Mesenchymal stem cell (in vitro differentiated cells and primary cell): ENCODE measurements at places on chromosomes 16 and 17.
A peak's percentile ranks its signal among the peaks of the same experiment; 100 is the strongest.

DNA sequence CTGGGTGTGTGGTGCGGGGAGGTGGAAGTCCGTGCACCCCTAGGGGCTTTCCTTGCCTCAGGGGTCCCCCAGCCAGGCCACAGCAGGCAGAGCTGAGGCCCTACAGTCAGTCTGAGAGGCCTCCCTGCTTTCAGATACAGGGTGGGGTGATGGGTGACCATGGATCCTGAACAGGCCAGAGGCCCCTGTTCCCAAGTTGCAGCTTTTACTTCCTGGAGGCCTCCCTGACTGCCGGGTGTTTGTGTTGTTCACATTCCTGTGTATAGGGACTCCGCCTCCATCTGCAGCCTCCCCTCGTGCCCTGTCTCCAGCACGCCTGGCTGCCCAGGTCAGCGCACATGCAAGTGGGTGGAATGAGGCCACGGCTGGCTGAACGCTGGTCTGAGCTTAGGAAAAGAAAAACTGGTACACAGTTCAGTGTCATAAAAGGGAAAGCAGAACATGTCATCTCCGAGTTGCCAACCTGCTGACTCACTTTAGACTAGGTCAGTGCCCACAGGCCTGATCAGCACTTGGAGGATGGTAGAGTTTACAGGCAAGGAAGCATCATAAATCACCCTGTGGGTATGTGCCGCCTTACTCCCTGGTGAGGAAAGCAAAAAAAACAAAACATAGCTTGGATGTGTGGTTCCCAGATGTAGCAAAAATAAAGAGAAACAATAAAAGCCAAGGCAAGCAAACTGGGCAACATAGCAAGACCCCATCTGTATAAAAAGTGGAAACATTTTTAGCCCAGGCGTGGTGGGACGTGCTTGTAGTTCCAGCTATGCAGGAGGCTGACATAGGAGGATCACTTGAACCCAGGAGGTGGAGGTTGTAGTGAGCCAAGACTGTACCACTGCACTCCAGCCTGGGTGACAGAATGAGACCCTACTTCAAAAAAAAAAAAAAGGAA, 6.2 kb upstream of the SLC7A6 start:
- peak; percentile 83 for DNase-seq

GRCh38 chr16:18832006-18832405, 30.7 kb upstream of the ARL6IP1 start:
- no peak for DNase-seq

DNA sequence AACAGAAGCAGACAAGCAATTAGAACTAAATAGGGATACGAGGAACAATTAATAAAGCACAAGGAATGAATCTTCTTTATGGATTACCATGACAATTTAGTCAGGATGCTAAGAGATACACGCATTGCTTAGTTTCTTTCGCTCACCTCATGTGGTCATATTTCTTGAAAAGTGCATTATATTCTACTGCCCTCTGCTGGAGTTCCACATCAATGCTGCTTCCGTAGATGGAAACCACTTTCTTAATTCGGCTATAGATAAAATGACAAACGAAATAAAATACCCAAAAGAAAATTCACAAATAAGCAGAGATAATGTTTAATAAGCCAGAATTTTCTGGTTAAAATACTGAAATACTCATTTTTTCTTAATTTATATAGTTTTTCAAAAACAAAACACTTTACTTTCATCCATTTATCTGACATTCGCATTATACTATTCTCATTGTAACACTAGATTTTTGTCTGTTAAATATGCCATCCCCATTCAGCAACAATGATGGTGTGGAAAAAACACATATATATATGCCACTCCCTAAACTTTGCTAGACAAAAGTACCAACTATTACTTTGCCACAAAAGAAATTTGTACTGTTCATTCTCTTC, 22.0 kb upstream of the PHLPP2 start:
- peak; percentile 49 for DNase-seq

- no peak for DNase-seq
Observed at GRCh38 chr17:80287806-80288567, 27.3 kb downstream of the RNF213 start.

DNA sequence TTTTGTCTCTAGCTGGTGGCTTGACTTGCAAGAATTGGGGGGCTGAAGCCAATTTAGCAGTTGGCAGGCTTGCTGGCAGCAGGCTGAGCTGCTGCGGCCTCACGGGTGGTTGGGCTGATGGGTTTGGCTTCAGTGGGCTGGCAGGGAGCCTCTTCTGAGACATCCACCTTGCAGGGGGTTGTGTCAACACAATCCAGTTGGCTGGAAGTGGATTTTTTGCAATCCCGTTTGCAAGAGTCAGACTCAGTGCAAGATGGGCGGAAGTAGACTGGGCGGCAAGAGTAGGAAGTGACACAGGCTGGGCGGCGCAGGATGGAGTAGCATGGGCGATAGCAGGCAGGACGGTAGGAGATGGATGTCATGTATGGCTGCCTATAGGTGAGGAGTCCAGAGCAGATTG, 1.5 kb downstream of the KRTAP16-1 start:
- no peak for DNase-seq

GRCh38 chr16:63978240-63978639, 1143.6 kb downstream of the CDH11 start:
- DNase-seq, result no peak

DNA sequence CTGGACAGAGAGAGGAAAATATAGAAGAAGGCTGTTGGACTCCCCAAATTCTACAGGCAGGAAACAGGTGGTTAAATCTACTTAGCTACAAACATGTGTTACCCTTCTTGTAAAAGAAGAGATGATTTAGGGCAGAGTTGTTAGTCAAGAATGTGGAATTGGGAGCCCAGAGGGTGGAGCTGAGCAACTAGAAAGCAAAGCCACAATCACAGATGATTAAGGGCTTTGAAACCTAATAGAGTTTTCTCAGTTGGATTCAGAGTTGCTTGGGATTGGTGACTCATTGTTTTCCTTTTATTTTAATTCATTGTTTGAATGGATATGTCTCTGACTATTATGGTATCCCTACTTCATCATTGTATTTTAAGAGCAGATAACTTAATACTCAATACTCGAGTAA, 6.2 kb downstream of the ACSM5 start:
- no peak for DNase-seq

- no peak for DNase-seq
Observed at GRCh38 chr17:38656959-38657823, 17.6 kb downstream of the EPOP start.

GRCh38 chr17:70021726-70022125, 53.3 kb upstream of the KCNJ16 start:
- no peak for DNase-seq

DNA sequence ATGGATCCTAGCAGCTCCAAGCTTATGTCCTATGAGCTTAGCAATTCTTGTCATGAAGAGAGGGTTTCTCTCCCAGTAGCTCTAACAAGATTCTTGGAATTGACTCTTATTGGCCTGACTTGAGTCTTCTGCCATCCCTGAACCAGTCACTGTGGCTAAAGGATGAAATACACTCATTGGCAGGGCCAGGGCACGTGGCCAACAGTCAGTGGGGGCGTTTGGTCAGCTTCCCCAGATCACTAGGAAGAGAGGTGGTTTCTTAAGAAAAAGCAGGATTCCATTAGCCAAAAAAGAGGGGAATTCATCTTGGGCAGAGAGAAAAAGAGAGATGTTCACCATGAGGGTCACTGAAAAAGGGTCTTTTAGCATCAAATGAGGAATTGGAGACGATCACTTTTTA, 363.2 kb downstream of the SNX29 start:
- no peak for DNase-seq

GRCh38 chr17:59521465-59522126, 43.8 kb upstream of the DHX40 start:
- DNase-seq, result peak; percentile 76

DNA sequence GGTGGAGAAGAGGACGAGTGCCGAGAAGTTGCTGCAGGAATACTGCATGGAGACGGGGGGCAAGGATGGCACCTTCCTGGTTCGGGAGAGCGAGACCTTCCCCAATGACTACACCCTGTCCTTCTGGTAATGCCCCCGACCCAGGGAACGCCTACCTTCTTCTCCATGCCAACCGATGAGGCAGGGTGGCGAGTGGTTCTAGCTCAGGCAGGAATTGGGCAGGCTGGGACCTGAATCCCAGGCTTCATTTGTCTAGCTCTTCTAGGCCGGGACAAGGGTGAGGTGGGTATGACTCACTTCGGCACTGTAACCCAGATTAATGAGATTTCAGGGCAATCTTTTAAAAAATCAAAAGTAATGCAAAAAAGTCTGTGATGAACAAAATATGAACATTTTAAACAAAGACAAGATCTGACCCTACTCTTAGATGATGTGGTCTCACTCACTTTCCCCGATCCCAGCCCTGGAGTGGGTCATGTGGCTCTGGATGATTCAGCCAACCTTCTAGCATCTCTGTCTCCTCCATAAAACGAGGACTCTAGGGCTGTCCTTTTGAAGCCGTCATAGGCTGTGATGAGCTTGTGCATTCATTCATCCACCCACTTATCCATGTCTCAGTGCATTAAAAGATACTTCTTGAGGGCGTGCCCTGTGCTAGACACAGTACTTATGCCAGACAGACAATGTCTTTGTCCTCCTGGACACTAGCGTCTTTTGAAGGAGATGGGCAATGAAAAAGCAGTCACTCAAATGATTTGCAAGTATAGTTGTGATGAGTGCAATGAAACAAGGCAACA, 102.6 kb downstream of the SDR42E1 start:
- DNase-seq, result no peak

GRCh38 chr17:62671553-62671952, 44.1 kb downstream of the MRC2 start:
- no peak for DNase-seq

- DNase-seq, result no peak
Observed at GRCh38 chr17:43842975-43843325, 4.0 kb upstream of the CD300LG start.

DNA sequence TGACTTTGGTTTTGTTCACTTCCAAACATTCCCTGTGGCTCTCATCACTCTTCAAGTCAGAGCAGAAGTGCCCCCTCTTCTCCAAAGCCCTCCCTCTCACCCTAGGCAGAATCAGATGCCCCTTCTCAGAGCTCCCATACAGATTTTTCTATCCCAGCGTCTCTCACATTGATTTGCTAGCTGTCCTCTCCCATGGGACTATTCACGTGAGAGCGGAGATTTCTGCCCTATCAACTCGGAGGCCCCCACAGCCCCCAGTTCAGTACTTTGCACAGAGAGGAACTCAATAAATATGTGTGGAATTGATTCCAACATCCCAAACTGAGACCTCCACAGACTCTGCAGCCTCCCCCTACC, 182.6 kb downstream of the C16orf78 start:
- no peak for DNase-seq

- DNase-seq, result no peak
Observed at GRCh38 chr17:50459756-50460155, 8.9 kb downstream of the CHAD start.

DNA sequence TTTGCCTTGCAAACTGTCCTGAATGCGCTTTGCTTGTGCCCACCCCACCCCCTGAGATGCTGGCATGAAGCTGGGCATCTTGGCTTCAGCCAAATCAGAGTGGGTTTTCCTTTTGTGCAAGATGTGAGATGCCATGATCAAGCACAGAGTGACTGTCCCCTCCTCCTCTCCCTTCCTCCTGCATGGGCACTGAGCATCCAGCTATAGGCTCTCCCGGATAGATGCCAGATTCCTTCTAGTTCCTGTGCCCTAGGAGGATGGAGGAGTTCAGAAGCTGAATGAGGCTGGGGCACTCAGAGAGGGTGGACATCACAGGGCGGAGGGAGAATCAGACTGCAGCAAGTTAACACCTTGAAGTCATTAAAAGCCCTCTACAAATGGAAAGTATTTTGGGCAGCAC, 384.1 kb upstream of the CCL2 start:
- no peak for DNase-seq

DNA sequence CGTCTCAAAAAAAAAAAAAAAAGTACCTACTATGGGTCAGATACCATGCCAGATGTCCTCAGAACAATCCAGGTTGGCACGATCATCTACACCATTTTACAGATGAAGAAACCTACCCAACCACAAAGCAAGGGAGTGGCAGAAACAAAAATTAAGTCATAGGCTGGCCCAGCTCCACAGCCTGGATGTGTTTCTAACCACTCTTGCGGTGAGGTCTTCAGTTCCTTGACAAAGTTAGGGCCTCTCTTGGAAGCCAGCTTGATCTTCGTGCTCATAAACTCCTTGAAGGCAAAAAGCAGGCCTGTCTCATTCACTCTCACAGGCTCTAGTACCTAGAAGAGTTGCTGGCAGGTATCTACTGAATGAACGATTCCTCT, 6.2 kb downstream of the GGA2 start:
- DNase-seq, result no peak

DNA sequence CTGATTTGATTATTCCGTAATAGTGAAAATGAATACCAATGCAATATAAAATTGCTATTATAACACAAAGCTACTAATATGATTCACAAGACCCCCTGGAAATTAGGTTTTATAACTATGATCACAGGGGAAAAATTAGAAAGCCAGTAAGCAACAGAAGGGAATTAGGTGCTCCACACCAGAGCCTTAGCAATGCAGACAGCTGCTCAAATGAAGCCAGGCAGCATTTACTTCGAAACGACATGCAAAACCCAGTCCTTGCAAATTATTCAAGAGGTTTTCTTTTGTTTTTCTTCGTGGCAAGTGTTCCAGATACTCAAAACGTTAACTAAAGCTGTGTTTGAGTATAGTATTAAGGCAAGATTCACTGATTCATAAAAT, 47.9 kb downstream of the TOX3 start:
- no peak for DNase-seq

DNA sequence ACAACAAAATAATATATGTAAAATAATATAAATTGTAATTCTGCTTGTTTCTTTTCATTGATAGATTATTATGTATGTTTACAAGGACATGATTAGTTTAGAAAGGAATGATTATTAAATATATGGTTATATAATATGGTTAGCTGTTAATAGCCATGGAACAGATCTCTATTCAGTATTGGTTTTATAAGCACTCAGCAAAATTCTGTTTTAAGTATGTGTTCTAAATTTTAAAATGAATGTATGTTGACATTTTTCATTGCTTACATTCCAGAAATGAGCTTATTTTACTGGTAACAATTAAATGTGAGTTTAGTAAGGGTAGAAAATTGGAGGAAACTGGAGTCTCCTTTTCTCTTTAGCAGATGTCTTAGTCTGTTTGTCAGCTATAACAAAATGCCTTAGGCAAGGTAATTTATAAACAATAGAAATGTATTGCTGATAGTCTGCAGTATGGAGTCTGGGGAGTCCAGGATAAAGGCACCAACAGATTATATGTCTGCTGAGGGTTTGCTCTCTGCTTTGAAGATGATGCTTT, 45.4 kb downstream of the NFAT5 start:
- no peak for DNase-seq

DNA sequence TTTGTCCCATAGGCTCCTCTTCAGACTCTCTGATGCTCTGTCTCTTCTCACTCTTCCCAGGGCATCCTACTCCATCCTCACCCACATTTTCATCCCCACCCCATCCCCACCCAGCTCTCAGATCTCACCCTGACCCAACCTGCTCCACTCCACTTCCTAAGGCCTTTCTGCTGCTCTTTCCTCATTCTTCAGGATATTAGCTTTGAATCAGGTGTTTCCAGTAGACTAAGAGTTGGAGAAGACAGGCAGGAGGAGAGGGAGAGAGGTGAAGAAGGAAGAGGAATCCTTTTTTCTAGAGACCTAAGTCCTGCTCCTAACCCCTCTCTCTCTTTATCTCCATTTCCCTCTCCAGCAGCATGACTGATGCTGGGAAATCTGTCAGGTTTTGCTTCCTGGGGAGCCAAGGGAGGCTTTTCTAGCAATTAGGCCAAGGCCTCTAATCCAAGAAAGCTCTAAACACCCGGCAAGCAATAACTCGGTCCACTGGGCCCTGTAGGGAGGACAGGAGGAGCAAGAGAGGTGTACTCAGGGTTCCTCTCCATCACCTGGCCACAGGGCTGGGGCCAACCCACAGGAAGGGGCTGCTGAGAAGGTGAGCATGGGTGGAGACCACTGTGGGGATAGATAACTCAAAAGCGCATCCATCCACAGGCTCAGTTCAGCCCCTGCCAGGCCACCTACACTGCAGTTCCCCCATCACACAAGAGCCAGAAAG, 133.3 kb downstream of the TMEM132E start:
- no peak for DNase-seq
